NCI-H1092 treated with DMSO at 0.1 percent for 48 hours (cell line): ENCODE measurements at places on chromosomes 1 and 21.

DNA sequence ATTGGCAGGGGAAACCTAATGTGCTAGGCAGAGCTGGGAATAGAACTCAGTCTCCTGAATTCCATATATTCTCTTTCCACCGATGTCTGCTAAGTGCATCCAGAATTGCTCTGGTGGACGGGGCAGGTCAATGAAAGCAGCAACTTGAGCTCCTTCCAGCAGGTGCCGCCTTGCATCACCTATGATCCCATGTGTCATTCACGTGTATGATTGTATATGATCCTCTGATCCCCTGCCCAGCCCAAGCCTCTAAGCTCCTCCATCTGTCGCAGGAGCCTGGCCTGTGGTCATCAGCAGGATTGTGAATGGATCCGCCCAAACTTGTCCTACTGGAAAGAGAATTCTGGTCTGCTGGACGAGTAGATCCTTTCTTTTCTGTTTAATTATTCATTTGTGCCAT, 13.1 kb downstream of the ACTA1 start:
- no peak for DNase-seq

GRCh38 chr1:225843426-225843795, 33.5 kb downstream of the EPHX1 start:
- no peak for DNase-seq

DNA sequence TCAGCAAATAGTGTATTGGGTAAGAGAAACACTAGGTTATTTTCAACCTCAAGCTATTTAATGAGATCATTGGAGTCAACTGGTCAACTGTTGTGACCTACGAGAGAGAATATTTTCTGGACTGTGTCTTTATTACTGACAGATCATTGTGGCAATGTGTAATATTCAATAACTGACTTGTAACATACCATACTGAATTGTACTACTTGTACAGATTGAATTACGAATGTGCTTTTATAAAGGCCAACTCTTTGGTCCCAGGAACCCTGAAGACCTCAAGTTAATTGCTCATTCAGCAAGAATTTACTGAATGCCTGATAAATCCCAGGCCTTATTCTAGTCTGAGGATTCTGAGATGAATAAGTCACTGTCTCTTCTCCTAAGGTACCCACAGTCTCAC, 56.1 kb upstream of the CAMK1G start:
- no peak for DNase-seq

DNA sequence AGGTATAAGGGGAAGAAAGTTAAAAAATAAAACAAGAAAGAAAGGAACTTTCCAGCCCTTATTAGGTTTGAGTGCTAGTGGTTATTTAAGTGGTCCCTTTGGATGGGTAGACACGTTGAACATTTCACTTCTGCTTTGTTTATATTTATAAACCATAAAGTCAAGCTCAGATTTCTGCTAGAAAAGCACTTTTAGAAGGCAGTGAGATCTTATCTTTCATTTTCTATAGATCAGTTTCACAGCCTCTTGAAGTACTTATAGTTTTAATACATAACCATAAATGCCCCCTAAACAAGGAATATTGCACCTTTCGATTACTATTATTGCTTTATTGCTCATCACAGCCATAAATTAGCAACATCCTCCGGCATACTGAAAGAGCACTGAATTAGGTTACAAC, 446.8 kb upstream of the PLXNA2 start:
- no peak for DNase-seq

- DNase-seq, result peak; percentile 51
These were observed 694 bp downstream of the TMEM167B start for GRCh38 chr1:109091078-109091838.
